ENCODE measurements at places on chromosomes 1 and 21.
A peak's percentile ranks its signal among the peaks of the same experiment; 100 is the strongest.

- no peak for DNase-seq
Measured at GRCh38 chr1:52567943-52568342, 15.1 kb upstream of the TUT4 start.

DNA sequence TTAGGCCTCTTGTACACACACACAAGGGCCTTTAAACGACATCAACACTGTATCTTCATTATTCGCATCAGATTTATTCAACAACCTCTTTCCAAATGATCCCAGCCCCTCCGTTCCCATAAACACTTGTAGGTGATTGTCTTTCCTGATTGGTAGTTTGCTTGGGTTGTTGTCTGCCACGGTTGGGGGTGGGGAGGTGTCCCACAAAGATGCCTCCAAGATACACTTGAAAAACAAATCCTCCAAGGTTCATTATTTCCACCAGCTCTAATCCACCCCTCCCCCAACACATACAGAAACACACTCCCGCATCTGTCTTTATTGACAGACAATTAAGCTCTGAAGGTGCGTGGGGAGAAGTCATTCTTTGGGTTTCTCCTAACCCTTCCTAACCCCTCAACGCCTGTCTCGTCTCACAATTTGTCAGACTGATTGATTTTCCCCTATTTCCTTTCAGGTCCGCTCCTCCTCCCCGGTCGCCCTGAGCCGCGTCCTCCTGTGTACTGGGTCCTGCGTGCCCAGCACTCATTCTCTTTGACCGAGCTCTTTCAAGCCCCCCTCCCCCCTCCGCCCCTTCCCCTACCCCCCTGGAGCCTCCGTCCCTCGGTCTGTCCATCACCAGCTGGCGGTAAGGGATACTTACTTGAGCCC is 1.4 kb downstream of the WDR26 start:
- DNase-seq: peak; percentile 37

DNA sequence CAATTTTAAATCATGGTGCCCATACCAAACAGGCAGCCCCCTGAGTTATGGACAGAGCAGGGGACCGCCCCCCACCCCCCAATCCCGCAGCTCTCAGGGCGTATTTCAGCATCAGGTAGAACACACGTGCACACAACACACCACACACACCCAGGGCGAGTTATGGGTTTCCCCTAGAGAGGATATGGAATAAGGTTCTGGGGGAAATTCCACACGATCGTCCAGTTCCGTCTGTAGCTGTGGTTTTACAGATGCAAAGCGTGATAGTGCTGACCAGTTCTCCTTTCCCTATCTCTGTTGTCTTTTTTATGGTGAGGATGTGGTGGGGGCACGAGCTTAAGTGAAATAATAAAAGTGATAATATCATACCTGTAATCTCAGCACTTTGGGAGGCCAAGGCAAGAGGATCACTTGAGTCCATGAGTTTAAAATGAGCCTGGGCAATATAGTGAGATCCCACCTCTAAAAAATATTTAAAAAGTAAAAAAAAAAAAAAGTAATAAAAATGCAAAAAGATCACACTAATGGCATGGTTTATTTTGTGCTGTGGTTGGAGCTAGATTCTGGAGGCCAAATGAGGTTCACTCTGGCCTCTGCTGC is 25.1 kb downstream of the C2CD2 start:
- no peak for DNase-seq

- DNase-seq: no peak
Measured at GRCh38 chr21:36973986-36974850, 7.7 kb upstream of the HLCS start.

- no peak for DNase-seq
Measured at GRCh38 chr1:15886611-15887167, 39.2 kb downstream of the SPEN start.

DNA sequence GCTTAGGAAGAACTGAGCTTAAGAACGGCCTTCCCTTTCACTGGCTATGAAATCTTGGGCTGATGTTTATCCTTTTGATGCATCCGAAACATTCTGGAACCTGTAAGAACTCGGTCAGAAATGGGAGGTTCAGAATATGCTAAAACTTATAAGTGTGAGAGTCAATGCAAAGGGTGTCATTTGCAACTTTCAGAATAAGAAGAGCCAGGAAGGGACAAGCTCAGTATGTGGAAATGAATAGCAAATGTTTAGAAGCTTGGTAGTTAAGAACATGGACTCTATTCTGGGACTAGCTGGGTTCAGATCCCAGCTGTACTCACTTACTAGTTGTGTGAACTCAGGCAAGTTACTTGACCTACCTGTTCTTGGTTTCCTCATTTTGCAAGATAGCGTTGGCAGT is 234.1 kb downstream of the OMA1 start:
- no peak for DNase-seq

DNA sequence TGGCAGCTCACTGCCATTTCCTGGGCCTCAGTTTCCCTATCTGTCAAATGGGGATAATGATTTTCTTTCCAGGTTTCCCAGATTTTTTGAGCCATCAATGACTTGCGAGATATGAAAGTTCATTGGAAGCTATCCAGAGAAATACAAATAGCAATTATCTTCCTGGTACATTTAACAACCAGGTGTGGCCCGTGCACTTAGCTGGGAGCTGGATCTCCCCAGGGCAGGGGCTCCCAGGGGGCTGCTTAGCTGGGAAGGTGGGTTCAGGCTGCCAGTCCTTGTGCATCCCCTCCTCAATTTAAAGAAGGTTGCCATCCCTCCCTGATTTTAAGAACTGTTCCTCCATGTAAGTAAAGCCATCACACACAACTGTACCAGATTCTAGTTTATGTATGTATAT is 3.6 kb upstream of the TMEM54 start:
- no peak for DNase-seq

DNA sequence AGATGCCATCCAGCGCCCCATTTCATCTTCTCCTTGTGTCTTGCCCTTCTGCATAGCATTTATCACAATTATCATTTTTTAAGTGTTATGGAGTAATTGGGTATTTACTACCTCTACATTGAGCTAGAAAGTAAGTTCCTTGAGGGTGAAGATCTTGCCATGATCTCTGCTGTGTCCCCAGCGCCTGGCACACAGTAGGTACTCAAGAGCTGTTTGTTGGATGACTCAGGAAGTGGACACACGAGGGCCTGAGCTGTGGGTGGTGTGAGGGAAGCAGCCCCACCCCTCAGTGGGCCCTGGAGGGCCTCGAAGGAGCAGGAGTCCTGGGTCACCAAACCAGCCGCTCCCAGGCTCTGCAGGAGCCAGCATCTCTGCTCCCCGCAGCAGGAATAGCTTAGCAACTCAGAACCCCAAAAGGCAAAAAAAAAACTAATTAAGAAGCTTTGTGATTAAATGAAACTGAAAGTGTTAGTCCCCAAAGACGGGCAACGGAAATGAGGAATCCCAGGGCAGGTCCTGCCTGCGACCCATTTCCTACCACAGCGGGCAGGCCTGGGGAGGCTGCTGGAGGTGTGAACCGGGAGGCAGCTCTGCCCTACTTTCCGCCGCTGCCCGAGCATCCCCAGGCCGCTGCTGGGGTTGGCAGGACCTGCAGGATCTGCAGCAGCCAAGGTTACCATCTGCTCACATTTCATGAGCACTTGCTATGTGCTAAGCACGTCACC is 87.7 kb downstream of the LACTBL1 start:
- DNase-seq: no peak

GRCh38 chr1:55888685-55889317 is 673.6 kb upstream of the USP24 start:
- no peak for DNase-seq

DNA sequence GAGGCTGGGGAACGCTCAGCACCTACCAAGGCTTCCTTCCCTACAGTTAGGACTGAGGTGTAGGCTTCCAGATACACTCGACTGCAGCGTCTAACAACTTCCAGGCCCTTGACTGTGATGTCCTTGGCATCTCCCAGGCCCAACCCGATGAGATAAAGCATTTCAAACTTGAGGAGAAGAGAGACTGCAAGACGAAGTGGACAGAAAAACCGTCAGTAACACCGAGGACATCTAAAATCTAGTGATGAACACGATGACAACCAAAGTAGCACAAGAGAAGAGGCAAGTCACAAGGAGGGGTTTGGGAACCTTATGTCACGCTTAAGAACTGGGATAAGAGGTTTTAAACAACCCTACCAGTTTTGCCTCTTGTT is 314 bp downstream of the DPH5 start:
- no peak for DNase-seq

- no peak for DNase-seq
Measured at GRCh38 chr1:234107416-234108021, 203.0 kb downstream of the SLC35F3 start.

- no peak for DNase-seq
Measured at GRCh38 chr1:53511933-53512806, 53.0 kb downstream of the DMRTB1 start.

- DNase-seq: peak; percentile 39
Measured at GRCh38 chr1:115112496-115113375, 23.4 kb upstream of the TSPAN2 start.

- peak; percentile 2 for DNase-seq
Measured at GRCh38 chr1:43253876-43254275, 15.9 kb upstream of the TMEM125 start.

GRCh38 chr21:44499211-44499560 is 40.8 kb downstream of the KRTAP10-1 start:
- peak; percentile 25 for DNase-seq

- DNase-seq: no peak
Measured at GRCh38 chr1:200242110-200243041, 167.5 kb downstream of the ZNF281 start.

GRCh38 chr1:230827081-230827681 is 41.1 kb downstream of the C1orf198 start:
- DNase-seq: no peak

- DNase-seq: no peak
Measured at GRCh38 chr21:43348801-43349261, 78.1 kb downstream of the SIK1 start.

- no peak for DNase-seq
Measured at GRCh38 chr1:70063861-70064260, 141.5 kb downstream of the LRRC40 start.

DNA sequence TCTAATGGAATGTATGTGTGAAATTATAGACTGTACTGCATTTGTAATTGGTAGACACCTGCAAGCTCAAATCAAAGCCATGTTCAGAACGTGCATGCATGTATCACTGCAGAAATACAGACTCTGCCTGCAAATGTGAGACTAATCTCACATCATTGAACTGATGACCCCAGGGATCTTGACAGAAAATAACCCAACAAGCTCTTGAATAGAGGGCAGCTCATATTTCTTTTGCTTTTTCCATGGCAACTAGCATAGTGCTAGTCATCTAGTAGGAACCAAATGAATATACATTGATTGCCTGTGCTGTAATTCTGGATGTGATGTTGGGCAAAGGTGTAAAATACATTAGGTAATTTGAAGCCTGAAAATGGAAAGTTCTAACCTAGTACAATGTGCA is 62.4 kb downstream of the PTPRC start:
- no peak for DNase-seq

DNA sequence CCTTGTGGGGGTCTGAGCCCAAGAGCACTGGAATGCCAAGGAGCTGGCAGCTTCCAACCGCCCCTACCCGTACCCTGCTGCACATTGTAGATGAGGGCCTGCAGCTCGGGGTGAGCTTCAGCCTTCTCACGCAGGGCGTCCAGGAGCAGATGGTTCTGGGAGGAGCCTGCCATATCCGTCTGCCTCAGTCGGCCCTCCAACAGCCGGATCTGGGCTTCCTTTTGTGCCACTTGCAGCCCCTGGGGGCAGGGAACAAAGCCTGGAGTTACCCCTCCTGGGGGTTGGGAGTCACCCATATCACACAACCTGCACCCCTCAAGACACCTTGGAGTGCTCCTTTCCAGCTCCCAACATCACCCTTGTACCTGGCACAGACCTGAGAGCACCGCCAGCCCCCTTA is 34.8 kb downstream of the KIF21B start:
- DNase-seq: no peak

GRCh38 chr1:215652371-215652770 is 85.3 kb downstream of the KCTD3 start:
- no peak for DNase-seq

DNA sequence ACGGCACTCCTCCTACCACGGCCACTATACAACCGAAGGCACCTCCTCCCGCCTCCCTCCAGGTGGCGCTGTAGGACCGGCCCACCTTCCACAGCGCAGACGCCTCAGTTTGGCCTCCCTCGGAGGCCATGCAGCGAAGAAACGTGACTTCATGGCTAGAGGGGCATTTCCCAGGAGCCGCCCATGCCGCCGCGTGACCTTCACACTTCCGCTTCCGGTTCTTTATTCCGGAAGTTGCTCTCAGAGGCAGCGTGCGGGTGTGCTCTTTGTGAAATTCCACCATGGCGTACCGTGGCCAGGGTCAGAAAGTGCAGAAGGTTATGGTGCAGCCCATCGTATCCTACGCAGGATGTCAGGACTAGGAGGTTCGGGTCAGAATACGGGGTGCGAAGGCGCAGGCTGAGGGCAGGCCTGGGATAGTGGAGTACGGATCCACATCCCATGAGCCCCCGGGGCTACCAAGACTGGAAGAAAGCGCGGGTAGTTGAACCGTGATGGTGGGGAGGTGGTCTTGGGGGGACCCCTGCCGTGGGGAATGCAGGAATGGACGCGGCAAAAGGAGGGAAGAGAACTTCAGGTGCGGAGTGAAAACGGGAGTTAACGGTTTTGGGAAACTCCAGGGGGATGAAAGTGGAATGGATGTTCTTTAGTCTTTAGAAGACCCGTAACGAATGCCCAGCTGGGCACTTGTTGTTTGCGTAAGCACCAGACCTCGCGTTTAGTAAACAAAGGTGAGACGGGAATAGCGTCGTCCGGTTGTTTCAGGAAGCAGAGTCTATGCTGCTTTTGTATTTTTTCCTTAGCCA is at the start of gene SNRPE:
TSS of gene SNRPE (plus strand) at position 221 of the 806 bp plus-strand sequence. CDS start at position 282, 61 bp downstream.
- DNase-seq: peak; percentile 94

- no peak for DNase-seq
Measured at GRCh38 chr1:178645808-178646200, 79.2 kb upstream of the RALGPS2 start.

DNA sequence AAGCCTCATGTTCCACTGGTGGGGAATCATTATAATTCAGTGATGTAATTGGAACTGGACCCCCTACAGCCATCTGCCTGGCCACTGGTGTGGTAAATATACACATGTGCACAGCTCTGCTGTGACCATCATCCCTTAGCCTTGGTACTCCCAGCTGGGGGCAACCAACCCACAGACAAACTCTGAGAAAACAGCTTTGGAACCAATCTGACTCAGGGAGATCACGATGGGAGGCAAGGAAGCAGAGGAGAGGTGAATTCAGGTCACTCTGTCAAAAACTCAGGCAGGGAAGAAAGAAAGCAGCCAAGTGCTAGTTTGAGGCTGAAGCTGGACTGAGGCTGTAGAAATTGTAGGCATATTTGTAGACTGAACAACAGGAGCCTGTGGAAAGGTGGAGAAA is 197.8 kb upstream of the GALNT2 start:
- DNase-seq: no peak

DNA sequence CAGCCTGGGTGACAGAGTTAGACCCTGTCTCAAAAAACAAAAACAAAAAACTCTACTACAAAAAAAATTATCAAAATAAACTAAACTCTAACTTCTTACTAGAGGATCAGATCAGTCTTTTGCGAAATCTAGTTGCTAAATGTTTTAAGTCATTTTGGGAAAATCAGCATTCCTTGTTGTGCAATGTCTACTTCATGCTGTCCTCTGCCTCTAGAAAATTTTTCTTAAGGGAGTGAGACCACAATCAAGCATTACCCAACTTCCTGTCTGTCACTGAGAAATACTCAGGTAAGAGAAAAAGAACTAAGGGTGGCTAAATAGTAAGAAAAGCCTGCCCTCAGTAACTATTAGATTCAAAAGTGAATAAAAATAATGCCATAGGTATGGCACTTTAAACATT is 67.2 kb upstream of the FOXD3 start:
- DNase-seq: no peak

GRCh38 chr1:1918901-1919303 is at the start of gene TMEM52:
Gene TMEM52, minus strand, starts transcription at chr1:1919279. Its CDS starts 14 bp downstream, at chr1:1919265.
- no peak for DNase-seq
